ENCODE measurements at places on chromosomes 7 and 10.

DNA sequence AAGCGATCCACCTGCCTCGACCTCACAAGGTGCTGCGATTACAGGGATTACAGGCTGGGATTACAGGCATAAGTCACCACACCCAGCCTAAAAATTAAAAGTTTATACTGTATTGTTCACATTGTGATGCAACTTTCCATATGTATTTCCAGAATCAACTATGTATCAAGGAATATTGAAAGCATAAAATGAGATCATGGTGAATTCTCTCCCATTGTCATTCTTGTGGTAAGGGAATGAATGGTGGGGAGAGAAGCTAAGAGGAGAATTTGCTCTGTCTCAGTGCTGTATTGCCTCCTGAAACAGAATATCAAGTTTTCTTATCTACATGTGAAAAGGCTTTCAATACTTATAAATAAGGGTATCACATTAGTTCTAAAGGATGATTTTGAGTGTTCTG is 81.7 kb downstream of the CD36 start:
- DNase-seq, result no peak

- no peak for DNase-seq
Measured at GRCh38 chr7:8353991-8354390, 79.4 kb upstream of the NXPH1 start.

DNA sequence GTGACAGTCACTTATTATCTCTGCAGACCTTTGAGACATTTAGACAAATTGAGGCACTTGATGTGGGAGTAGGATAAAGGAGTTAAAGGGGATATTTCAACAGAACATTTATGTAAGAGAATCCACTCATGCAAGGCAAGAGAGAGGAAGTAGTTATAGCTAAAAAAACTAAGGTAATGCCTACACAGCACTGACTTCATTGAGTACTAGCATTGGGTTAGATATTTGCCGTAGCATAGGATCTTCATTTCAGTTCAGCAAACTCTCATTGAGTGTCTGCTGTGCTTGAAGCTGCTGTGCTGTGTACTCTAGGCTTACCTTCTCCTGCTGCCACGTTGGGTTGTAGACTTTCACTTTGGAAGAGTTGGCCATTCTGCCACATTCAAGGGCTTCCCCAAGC is 10.5 kb upstream of the ENTPD1 start:
- no peak for DNase-seq

DNA sequence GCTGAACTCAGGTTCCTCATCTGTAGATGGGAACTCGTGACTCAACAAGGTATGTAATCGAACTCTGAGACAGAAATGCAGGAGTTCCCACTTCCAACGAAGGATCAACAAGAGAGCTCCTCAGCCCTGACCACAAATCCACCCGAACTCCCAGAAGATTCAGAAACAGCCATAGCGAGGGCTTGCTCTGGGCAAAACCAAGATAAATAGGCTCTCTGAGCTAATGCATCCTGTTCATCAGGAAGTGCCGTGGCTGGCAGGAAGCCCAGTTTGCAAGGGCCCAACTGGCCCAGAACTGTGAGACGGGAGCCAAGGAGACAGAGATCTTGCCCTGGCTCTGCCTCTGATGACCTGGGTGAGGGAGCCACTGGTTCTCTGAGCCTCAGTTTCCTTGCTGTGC is 141.7 kb upstream of the PFKP start:
- DNase-seq, result peak; percentile 64

All from hematopoietic multipotent progenitor cell treated with erythropoietin and hydrocortisone succinate and interleukin-3 and kit ligand, for 8 days (in vitro differentiated cells).